ENCODE measurements at places on chromosomes 4 and X.
A peak's percentile ranks its signal among the peaks of the same experiment; 100 is the strongest.

DNA sequence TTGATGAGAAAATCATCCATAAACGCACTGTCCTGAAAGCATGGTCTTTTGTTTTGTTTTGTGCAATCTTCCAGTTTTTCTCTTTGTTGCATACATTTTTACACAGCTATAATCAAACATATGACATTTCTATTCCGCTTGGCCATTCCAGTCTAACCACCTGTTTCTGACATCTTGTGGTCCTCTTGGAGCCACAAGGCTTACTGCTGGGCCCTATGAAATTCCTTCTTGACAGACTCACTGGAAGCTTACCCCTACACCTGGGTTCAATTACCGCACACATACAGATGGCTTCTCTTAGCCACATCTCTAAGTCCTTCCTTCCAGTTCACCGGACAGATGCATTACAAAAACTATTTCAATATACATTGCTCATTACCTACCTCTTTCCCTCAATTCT lies 72.4 kb downstream of the PAPSS1 start:
- no peak for DNase-seq

DNA sequence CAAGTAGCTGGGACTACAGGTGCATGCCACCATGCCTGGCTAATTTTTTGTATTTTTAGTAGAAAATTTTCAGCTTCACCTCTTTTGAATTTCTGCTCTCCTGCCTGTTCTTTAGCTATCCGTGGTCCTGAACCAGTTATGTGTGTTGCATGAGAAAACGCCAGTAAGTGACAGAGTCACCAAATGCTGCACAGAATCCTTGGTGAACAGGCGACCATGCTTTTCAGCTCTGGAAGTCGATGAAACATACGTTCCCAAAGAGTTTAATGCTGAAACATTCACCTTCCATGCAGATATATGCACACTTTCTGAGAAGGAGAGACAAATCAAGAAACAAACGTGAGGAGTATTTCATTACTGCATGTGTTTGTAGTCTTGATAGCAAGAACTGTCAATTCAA lies 13.9 kb downstream of the ALB start:
- no peak for DNase-seq

DNA sequence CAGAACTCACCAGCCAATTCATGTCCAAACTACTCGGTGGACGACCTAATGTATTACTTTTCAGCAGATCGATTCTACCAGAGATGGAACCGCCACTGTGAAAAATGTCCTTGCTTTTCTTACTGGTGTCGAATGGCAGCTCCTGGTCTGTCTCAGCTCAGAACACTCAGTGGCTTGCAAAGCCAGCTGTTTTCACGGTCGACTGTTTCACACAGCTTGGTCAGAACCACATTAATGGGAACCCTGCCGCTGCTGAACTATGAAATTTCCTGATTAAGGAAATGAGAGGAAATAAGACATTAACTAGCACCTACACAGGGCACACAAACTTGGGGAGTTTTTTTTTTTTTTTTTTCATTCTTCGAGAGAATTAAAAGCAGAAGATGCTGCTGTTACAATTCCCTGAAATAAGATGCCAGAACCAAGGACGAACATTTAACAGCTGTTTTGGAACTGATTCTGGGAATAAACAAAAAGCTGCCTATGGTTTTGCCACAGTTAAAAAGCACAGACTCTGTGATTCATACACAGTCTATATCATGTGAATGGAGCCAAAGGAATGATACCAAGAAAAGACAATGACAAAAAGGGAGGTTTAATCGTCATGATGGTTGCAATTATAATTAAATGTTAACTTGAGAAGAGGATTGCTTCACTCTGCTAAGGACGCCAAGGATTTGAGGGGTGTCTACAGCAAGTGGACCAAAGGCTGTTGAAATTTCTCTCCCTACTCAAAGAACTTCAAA lies 31.3 kb downstream of the SUPT20HL2 start:
- no peak for DNase-seq

DNA sequence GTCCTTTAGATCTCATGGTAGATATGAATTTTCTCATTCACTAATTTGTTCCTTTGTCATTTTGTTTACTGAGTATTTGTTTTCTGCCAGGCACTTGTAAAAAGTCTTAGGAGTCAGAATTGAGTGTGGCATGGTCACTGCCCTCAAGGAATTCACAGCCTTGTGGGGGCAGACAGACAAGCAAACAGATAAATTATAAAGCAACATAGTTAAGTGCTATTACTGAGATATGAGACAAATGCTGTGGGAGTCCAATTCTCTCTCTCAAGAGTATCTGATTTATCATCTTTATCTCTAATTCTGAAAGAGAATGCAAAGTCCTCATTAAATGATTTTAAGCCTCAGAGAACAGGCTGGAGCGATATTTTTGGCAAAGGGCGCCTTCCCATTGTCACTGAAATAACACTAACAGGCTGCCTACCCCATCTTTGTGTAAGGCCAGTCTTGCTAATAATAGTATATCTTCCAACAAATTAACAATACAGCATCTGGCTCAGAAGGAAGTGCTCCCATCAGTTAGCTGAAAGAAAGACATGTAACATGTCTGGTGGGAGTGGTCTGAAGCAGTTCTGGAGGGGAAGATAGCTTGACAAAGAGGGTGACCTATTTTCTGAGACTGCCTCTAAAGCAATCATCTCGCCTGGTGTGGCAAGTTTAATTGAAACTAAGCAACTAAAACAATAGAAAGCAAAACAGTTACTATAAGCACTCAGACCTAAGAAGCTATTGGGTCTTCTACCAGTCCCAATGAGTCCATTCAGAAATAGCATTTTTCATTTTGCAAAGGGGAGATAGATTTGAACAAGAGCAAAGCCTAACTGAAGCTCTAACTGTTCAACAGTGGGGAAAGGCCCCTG lies 61.5 kb upstream of the AMOT start:
- DNase-seq, result no peak

GRCh38 chr4:129641179-129641578 lies 545.2 kb downstream of the C4orf33 start:
- peak; percentile 3 for DNase-seq

DNA sequence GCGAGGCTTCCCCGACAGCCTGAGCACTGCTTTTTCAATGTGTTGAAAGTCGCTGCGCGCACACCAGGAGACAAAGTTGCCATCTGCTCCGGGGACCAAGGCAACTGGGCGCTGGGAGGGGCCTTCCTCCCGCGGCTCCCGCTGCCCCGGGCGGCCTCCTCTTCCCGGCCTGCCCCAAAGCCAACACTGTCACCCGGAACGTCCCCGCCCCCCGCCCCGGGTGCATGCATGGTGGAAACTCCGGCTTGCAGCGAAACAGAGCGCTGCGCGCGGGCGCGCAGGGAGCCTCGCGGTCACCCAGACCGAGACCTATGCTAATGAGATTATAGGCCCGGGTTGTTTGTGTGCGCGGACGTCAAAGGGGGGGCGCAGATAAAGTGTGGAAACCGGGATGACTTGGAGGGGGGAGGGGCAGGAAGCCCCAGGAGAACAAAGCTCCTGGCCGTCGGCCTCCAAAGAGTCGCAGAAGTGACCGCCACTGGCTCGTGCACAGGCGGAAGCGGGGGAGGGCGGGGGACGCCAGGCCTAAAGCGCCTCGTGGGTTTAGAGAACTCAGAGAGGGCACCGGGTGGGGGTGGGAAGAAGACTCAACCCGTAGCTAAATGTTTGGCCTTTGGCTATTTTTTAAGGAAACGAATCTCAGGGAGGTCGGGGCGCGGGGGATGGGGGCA lies 88.8 kb downstream of the BCOR start:
- DNase-seq, result no peak

GRCh38 chr4:5563856-5564255 lies 144.5 kb downstream of the EVC2 start:
- DNase-seq, result no peak

DNA sequence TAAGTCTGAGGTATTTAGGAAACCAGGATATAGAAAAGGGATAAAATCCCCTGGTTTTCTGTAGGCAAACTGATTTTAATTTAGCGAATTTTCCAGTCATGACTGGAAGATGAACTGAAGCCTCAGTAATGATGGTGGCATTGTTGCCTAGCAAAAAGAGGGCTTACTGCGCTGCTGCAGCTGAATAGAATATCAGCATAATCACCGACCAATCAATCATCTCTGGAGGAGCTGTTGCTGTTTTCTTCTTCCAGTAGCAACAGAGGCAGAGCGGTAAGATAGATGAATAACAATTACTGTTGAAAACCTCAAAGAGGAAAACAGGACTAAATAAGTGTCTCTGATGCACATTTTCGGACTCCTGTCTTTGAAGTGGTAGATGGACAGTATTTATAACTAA lies 86.2 kb downstream of the FAM133A start:
- DNase-seq, result no peak

DNA sequence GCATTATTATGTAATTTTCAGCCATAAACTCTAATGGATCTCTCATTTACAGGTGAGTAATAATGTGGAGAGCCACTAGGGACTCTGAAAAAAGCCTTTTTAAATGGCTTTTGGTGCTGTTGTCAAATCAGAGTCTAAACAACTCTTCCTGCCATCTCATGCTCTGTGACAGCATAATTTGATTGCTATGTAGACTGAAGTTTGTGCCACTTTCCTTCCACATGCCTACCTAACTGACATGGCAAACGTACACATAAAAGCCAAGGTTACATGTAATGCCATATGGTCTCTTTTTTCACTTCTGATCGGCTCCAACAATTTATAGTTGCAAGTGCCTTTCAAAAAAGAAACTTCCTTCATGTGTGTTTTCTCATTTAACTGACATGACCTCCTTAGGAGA lies 94.3 kb downstream of the SH2D1A start:
- DNase-seq, result no peak

- no peak for DNase-seq
These were observed 436.5 kb upstream of the GALNTL6 start for GRCh38 chr4:171376724-171377123.

DNA sequence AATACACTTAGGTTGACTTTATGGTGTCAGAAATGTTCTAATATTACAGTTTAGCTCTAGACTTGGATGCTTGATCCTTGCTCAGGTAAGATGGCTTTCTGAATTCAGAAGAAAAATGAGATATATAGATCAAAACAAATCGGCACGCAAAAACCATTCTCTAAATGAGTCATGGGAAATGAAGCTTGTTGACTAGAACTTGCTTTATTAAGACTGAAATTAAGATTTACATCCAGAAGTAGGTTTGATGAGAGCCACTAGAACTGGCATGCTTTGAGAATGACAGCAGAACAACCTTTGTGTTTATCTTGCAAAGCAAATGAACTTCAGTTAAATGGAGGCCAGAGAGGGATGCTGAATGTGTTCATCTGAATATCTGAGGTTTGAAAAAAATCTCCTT lies 304.9 kb upstream of the KLF3 start:
- no peak for DNase-seq

DNA sequence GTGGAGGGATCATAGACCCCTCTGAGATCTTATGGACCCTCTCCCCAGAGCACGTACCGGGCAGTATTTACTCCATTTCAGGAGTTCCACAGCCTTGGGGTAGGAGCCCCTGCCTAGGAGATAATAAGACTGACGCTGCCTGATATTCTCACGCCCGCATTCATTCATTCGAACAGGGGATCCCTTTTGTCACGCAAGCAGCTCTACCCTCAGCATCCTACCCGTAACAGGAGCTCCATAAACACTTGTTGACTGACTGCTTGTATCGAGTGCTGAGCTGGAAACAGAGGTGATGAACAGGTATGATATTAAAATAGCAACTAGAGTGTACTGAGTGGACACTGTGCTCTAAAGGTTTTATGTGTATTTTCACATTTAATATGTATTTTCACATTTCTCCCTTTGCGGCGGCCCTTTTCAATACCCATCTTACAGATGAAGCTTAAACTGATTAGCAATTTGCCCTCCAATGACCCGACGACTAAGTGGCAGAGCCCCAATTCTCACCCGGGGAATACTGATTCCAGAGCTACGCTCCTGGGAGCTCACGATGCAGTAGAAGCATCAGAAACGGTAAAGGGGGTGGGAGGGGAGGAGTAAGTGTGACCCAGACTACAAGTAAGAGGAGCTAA lies 888 bp downstream of the RAB28 start:
- DNase-seq, result no peak

- DNase-seq, result no peak
These were observed 37.7 kb downstream of the FRYL start for GRCh38 chr4:48742412-48742811.

- DNase-seq, result no peak
These were observed 20.5 kb downstream of the NOP14 start for GRCh38 chr4:2942532-2943363.

- no peak for DNase-seq
These were observed 24.3 kb downstream of the AWAT2 start for GRCh38 chrX:70025464-70025863.

- no peak for DNase-seq
These were observed 583 bp downstream of the GABRE start for GRCh38 chrX:151973851-151974335.

GRCh38 chrX:143664302-143664701 lies 28.4 kb upstream of the SLITRK4 start:
- no peak for DNase-seq

DNA sequence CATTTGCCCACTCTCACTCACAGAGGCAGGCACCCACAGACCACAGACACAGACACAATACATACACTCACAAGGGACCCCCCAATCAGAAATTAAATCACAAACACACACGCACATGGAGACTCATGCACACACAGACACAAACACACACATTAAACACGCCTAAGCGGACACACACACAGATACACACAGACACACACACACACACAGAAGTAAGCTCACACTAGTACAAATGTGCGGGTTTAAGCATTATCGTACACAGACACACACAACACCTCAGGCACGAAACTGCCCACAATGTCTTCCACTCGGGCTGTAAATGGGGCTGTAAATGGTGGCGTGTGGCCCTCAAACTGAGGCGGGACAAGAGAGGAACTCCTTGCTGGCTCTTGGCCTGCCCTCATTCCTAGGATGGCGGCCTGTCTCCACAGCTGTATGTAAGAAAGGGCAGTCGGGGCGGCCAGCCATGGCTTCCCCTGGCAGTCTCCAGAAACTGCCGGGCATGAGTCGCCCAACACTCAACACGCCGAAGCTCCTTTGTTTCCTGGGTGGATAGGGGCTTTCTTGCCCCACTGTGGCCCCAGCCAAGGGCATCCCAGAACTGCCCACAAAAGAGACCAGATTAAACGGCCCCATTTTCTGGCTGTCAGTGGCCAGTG lies 53.9 kb downstream of the NBDY start:
- no peak for DNase-seq

DNA sequence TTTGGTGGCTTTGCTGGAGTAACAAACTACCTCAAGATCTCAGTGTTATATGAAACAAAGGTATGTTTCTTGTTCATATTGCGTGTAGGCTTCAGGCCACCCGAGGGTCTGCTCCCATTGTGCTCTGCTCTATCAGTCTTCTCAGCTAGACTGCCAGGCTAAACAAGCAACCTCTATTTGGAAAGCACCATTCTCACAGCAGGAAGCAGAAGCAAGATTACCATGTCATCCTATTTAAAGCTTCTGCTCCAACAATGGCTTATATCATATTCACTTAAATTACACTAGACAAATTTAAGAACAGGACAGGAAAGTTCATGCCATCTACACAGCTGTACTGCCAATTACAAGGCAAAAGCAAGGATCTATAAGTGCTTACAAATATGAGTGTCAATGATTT lies 385.8 kb downstream of the PPARGC1A start:
- DNase-seq, result no peak

- DNase-seq, result no peak
These were observed 271.0 kb downstream of the STK32B start for GRCh38 chr4:5322321-5322720.

GRCh38 chr4:44720371-44720770 lies 6.0 kb downstream of the GNPDA2 start:
- no peak for DNase-seq
